ENCODE measurements at places on chromosomes 5 and 9.

DNA sequence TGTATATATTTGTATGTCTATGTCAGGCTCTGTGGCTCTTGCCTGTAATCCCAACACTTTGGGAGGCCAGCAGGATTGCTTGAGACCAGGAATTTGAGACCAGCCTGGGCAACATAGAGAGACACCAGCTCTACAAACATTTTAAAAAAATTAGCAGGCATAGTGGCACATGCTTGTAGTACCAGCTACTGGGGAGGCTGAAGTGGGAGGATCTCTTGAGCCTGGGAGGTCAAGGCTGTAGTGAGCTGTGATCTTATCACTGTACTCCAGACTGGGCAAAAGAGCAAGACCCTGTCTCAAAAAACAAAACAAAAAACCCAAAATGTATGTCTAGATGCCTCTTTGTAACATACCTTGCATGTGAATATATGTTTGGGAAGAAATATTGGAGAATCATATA lies 15.8 kb downstream of the ARRDC3 start:
- DNase-seq: no peak

GRCh38 chr5:114957384-114957783 lies 212.3 kb downstream of the TRIM36 start:
- DNase-seq: no peak

DNA sequence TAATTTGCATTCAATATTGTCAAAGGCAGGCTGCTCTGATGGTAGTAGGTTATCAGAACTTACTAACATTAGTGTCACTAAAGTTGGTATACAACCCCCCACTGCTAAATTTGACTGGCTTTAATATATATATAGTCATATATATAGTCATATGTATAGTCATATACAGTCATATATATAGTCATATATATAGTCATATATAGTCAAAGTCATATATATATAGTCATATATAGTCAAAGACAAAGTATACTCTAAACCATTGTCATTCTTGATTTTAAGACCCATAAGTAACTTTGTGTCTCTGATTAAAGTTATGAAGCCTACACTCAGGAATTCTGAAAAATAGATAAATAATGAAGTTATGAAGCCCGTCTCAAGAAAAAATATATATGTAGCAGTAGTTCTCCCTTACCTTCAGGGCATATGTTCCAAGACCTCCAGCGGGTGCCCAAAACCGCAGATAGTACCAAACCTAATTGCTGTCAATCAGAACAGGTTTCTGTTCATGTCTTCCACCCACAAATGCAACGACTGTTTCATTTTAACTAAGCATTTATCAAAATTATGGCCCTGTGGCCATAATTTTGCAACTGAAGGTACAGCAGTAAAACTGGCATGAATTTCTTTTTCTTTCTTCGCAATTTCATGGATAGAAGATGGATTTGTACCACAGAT lies 40.1 kb downstream of the TRPM6 start:
- DNase-seq: no peak

DNA sequence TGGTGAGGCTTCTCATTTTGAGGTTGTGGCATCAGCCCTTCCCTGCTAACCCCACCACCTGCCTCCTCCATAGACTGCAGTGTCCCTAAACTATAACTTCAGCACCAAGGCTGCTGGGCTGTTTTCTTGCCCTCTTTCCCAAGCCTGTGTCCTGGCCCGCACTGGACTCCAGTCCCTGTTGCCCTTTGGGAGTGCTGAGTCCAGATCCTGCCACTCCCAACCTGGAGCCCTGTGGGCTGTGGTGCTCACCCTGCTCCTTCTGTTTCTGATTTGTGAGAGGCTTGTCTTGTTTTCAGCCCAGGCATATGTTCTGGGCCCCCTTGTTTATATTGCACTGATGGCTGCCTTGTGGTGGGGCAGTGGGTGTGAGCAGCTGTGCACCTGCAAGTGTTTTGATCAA lies 39.7 kb upstream of the RNU6ATAC start:
- DNase-seq: no peak

- no peak for DNase-seq
These were observed 244.8 kb upstream of the HAPLN1 start for GRCh38 chr5:83965441-83965840.

DNA sequence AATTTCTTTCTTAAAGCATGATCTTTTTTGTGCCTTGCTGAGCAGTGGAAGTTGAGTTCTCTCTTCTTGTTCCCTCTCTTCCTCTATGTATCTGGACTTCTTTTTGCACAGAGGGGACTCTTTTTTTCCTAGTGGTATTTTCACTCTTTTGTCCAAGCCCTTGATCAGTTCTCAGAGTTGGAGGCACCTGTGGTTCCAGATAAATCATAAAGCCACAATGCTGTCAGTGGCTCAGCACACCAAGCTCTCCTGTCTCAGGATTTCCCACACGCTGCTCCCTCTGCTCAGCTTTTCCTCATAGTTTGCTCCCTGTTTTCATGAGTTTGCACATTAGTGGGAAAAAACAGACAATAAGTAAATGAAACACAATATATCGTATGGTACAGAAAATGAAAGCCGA lies 110.3 kb upstream of the ZNF608 start:
- DNase-seq: no peak

- no peak for DNase-seq
These were observed 171.7 kb downstream of the CACNA1B start for GRCh38 chr9:138049085-138049778.

GRCh38 chr9:17509151-17509550 lies 69.7 kb upstream of the SH3GL2 start:
- no peak for DNase-seq

GRCh38 chr9:117677572-117677971 lies 26.6 kb upstream of the TLR4 start:
- DNase-seq: no peak

Data from stimulated activated CD4-positive, alpha-beta T cell treated with anti-CD3 and anti-CD28 coated beads, Interleukin-12 subunit alpha, Interleukin-12 subunit beta, amount 100 ng/mL, for 4 hours (primary cell).